ENCODE measurements at places on chromosomes 1 and 21.
A peak's percentile ranks its signal among the peaks of the same experiment; 100 is the strongest.

DNA sequence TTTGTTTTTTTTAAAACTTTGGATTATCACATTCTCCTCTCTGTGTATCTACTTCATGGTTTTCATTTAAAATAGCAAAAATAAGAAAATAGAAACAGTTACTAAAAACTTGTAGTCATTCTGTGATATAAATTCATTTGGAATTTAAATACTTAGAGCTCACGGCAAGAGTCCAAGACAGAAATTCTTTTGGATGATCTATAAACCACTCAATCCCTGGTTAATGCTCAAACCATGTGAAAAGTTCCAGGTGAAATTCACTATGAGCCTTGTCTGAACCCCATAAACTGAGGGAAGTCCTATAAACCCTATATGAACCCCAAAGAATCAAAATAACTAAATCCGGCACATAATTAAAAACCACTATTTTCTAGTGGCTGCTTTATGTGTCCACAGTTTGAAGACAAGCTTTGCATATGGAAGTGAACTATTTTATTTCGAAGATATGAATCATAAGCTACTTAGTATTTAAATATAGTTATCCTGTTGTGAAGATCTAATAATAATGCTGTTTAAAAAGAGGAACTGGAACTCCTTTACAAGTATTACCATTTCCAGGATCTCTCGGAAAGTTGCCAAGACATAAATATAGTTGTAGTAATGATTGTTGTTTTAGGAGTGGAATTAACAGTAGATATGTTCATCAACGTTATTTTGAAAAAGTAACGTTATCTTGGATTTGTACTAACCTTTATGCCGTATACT is 163.5 kb downstream of the NFIA start:
- H3K27me3 ChIP-seq, result no peaks in the 10 kb centered on the region
- H3K4me1 ChIP-seq, result peaks cover 18% of the 10 kb centered on the region
- no peak for DNase-seq
- H3K36me3 ChIP-seq, result no peaks in the 10 kb centered on the region

DNA sequence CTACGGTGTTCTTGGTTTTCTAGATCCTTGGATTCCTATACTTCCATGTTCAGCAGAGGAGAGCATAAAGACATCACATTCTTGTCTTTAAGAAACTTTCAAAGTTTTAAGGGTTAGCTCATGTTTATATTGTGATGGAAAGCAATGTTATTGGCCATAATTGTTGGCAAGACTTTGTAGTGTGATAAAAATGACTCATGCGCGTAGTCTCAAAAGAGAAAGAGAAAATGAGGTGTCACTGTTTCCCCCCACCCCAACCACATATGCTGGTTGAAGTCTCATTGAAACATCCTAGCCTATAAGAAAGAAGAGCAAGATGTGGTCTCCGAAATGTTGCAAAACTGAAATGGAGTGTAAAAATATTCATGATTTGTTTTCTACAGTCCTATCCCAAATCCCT is 348.8 kb downstream of the PTBP2 start:
- H3K4me1 ChIP-seq, result peaks cover 32% of the 10 kb centered on the region
- H3K36me3 ChIP-seq, result no peaks in the 10 kb centered on the region
- DNase-seq, result no peak
- no peak overlapping the region for H3K27ac ChIP-seq

DNA sequence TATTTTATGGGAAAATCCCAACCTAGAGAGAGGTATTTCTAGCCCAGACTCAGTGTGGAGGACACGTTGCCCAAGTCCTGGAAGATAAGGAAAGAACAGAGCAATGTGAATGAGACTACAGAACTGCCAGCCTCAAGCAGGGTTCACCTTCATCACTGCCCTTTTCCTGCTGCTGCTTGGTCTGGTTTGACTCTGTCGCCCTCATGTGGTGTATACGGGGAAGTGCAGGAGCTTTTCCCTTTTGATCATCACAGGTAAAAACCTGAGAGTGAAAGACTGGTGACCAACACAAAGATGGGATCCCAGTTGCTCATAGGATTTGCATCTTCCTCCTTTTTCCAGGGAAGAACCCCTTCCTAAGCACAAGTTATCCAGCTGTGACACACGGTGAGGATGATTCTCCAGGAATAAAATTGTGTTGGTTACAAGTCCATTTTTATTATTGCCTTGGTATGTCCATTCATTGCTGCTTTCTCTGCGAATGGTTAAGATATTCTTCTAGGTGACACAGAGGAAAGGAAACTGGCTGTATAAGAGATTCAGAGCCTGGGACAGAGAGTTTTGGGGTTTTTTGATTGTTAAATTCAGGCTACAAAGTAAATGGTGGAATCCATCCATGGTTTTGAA is 89.5 kb upstream of the CD53 start:
- peaks cover 11% of the 10 kb centered on the region for H3K27me3 ChIP-seq
- no peaks in the 10 kb centered on the region for H3K36me3 ChIP-seq
- no peak overlapping the region for H3K27ac ChIP-seq
- H3K4me1 ChIP-seq, result no peaks in the 10 kb centered on the region
- DNase-seq, result peak; percentile 27
- H3K4me3 ChIP-seq, result no peak overlapping the region

- DNase-seq, result no peak
- H3K4me3 ChIP-seq, result no peak overlapping the region
- H3K4me1 ChIP-seq, result no peaks in the 10 kb centered on the region
- H3K27me3 ChIP-seq, result no peaks in the 10 kb centered on the region
Measured at GRCh38 chr1:89166705-89167104, 9.1 kb downstream of the GBP7 start.

- H3K4me1 ChIP-seq, result peaks cover 25% of the 10 kb centered on the region
- no peak for DNase-seq
- H3K36me3 ChIP-seq, result no peaks in the 10 kb centered on the region
Measured at GRCh38 chr1:109467301-109467777, 993 bp downstream of the SYPL2 start.

GRCh38 chr1:236639686-236640085 is 35.4 kb upstream of the HEATR1 start:
- H3K27ac ChIP-seq, result no peak overlapping the region
- no peaks in the 10 kb centered on the region for H3K27me3 ChIP-seq
- no peak for DNase-seq
- no peaks in the 10 kb centered on the region for H3K36me3 ChIP-seq

DNA sequence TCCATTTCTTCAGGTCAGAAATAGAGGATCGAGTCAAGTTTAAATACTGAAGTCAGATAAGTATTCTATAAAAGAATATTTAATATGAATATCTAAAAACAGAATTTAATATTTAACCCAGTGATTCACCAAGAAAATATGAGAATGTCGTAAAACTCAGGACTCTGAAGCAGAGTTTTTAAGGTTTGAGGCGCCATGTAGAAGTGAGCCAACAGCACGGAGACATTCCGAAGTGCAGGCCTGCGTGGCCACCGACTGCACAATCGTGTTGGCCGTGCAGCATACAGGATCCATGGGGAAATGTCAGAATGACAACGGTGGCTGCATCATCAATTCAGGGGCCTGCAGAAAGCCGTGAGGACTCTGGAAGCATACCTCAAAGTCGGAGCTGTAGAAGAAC is 23.4 kb downstream of the MRAP start:
- H3K4me3 ChIP-seq, result no peak overlapping the region
- H3K36me3 ChIP-seq, result peaks cover 5% of the 10 kb centered on the region
- H3K4me1 ChIP-seq, result no peaks in the 10 kb centered on the region
- H3K27me3 ChIP-seq, result no peaks in the 10 kb centered on the region
- H3K27ac ChIP-seq, result no peak overlapping the region
- no peak for DNase-seq

DNA sequence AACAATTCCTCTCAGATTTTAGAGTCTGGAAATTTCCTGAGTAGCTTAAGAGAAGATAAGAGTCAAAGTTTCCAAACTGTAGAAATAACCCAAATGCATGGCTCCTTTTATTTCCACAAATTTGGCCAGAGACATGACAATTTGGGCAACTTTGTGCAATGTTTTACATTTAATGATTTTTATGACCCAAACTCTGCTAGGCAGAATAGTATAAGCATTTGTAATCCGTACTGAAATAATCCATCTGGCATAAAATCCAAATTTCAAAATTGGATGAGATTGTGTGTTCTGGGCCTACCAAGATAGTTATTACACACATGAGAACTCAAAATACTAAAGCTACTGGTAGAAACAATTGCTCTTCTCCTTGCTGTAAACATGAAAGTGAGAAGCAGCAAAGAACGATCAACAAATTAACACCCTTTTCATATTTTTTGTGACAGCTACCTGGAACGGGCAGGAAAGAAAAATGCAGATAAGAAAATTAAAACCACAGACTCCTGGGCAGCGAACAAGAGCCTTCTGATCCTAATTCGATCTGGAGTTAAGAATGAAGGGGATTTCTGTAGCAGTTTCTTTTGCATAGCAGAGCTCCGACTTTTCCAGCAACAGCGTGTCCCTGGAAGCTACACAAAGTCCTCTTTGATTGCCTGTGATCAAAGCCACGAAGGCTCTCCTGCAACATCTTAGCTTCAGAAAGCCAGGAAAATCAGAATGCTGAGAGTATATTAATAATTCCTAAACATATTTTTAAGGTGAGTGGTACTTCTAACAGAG is 191.2 kb downstream of the GRIK1 start:
- H3K27me3 ChIP-seq, result no peaks in the 10 kb centered on the region
- no peak for DNase-seq
- no peak overlapping the region for H3K27ac ChIP-seq
- H3K36me3 ChIP-seq, result no peaks in the 10 kb centered on the region
- no peak overlapping the region for H3K4me3 ChIP-seq
- H3K4me1 ChIP-seq, result no peaks in the 10 kb centered on the region

DNA sequence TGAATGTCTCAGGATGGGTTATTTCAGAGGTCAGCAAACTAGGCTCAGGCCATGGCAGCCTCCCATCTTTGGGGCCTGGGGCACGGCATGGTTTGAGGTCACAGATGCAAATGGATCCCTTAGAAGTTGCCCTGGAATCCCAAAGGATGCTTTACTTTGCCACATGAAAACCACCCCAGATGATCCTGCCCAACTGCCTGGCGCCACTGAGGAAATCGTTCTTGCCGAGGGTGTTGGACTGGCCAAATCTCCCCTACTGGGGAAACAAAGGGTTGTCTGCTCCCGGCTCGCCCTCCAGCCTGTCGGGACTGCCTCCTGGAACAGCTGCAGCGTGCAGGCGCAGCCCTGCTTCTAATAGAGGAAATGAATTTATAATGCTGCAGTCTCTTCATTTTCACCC is 173.0 kb upstream of the LMO4 start:
- H3K27ac ChIP-seq, result no peak overlapping the region
- H3K36me3 ChIP-seq, result no peaks in the 10 kb centered on the region
- no peak overlapping the region for H3K4me3 ChIP-seq
- H3K27me3 ChIP-seq, result no peaks in the 10 kb centered on the region

DNA sequence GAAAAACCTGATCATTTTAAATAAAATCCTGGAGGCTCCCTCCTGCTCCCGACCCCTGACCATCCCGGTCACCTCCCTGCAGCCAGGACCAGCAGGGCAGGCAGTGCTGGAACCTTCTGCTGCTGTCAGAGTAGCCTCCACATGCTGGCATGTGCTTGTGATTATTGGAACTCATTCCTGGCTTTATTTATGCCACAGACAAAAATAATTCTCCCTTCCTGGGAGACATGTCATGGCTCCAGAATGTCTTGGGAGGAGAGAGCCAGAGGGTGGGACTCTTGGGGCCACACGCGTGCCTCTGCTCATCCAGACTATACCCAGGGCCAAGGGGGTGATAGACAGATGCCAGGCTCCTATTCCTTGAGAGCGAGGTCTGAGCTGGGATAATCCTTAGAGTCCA is 183.6 kb upstream of the RAB4A start:
- no peak overlapping the region for H3K27ac ChIP-seq
- DNase-seq, result no peak
- H3K4me3 ChIP-seq, result no peak overlapping the region
- no peaks in the 10 kb centered on the region for H3K4me1 ChIP-seq

All from transverse colon (tissue), 4 donors.